Breast epithelium (tissue), 4 donors: ENCODE measurements at places on chromosomes 7 and 10.

DNA sequence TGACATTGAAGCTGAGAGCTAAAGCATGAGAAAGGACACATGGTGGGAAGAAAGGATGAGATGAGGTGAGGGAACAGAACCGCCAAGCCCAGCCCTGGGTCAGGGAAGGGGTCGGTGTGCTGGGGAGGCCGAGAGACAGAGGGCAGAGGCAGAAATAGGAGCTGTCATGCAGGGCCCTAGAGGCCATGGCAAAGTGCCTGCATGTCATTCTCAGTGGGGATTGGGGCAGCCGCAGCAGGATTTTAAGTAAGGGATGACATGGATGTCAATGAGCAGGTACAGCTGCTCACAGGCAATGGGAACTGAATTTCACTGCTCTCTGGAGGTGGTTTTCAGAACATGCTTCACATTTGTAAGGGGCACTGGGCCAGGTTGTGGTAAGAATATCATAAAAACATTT, 227.4 kb downstream of the RAB11FIP2 start:
- H3K4me3 ChIP-seq = no peak overlapping the region
- H3K27me3 ChIP-seq = no peaks in the 10 kb centered on the region
- no peaks in the 10 kb centered on the region for H3K4me1 ChIP-seq
- no peak overlapping the region for H3K27ac ChIP-seq

DNA sequence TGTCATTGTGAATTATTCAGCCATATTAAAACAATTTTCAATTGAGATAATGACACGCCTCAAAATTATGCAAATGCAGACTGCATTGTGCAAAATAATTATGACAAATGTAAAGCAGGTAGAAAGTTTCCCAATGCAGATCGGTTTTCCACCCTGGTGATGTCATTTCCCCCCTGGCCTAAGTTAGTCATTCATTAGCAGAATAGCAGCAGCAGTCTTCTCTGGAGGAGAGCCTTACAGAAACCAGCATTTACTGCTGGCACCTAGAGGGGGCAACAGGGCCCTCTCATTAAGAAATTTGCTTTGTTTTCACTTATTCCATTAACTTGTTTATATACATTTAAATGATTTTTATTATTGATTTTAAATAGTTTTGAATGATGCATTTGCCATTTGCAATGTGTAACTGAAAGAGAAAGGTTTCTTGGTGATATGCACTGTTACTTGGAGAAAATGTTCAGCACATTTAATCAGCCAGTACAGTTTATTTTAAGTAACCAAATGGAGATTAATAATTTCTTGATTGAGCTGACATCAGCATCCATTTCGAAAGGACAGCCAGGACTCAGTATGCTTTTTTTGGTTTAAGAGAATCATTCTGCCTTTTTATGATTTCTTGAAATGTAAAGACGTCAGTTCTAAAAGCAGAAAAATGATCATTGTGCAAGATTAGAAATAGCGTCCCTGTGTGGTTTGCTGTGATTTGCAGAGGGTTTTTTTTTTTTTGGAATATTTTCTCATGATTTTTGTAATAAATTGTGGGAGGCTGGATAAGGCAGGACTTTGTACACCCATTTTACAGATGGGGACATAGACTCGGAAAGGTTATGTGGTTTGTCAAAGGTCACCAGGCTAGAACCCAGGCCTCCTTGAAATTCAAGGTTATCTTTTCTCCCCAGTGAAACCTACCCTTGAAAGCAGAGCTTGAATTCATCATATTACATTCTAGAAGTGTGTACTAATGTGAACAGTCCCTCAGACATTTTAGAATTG, 3.5 kb downstream of the ARID5B start:
- DNase-seq = peak; percentile 31
- H3K4me1 ChIP-seq = peaks cover 5% of the 10 kb centered on the region
- no peaks in the 10 kb centered on the region for H3K36me3 ChIP-seq
- H3K4me3 ChIP-seq = no peak overlapping the region

GRCh38 chr7:23956772-23957576, 247.0 kb downstream of the STK31 start:
- DNase-seq = no peak
- no peaks in the 10 kb centered on the region for H3K4me1 ChIP-seq
- H3K27me3 ChIP-seq = no peaks in the 10 kb centered on the region
- H3K27ac ChIP-seq = no peak overlapping the region
- no peak overlapping the region for H3K4me3 ChIP-seq
- H3K36me3 ChIP-seq = no peaks in the 10 kb centered on the region

DNA sequence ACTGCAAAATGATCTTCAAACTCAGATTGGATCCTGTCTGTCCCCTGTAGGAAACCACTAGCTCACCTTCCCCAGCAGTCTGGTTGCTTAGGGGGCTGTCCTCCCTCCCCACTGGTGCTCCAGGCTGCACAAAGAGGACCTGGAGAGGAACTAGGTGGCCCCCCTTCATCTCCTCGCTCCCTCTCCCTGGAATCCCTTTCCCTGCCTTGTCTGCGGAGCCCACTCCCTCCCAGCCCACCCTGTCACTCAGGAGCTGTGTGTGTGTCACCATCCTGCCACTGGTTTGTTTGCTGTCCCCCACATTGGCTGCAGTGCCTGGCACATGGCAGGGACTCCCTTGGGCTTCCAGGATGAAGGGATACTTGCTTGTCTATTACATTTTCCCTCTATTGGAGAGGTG, 35.5 kb upstream of the ZMIZ2 start:
- no peaks in the 10 kb centered on the region for H3K36me3 ChIP-seq
- no peak overlapping the region for H3K4me3 ChIP-seq
- no peak for DNase-seq
- H3K27ac ChIP-seq = no peak overlapping the region
- H3K27me3 ChIP-seq = no peaks in the 10 kb centered on the region
